ENCODE measurements at places on chromosomes 11 and 22.

- ATAC-seq, result no peak
These were observed 770.6 kb downstream of the FAM181B start for GRCh38 chr11:81963018-81963417.

GRCh38 chr11:88454881-88455280 lies 117.3 kb upstream of the CTSC start:
- ATAC-seq, result no peak

GRCh38 chr11:64990222-64990923 lies 6.4 kb downstream of the BATF2 start:
- ATAC-seq, result no peak

DNA sequence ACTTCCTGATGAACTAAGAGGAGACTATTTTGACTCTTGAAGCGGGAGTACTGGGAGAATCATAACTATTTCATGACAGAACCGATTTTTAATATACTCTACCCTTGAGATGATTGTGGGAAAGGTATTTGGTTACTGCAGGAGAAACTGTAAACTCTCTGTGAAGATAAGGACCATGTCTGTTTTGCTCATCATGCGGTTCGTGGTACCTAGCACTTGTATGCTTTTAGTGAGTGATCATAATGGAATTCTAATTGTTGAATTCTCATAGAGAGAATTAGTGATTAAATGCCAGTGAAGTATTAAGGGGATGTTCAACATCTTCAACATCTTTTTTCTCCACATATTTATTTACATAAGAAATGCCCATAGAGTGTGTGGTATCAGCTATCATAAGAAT lies 11.4 kb downstream of the AASDHPPT start:
- no peak for ATAC-seq

GRCh38 chr11:37184326-37184725 lies 586.3 kb upstream of the RAG2 start:
- no peak for ATAC-seq

GRCh38 chr11:130405428-130405827 lies 23.0 kb downstream of the ADAMTS8 start:
- ATAC-seq, result no peak

DNA sequence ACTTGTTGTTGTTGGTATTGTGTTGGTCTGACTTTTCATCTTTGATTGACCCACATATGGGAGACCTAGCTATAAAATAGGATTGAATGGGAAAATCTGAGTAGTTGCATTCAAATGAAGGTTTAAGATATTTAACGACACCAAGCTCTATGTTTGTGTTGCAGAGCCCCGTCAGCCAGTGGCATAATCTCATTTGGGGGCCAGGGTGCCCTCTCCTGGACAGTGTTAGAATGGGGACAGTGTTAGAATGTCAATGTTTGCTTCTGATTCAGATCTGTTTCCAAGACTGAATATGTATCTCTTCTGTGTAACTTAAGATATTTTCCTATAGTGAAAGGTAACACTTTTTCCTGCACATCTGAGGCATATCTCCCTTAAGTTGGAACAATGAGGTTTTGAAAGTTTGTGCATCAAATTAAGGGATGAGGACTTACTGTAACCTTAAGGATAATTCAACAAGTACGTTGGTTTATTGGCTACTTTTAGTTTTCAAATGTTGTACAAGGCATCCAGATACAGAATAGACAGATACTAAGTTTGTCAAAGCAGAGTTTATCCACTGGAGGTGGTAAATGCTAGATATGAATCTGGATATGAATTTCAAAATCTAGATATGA lies 5.3 kb upstream of the OR52M1 start:
- peak; percentile 56 for ATAC-seq

- no peak for ATAC-seq
These were observed 61.3 kb downstream of the RTL6 start for GRCh38 chr22:44436736-44437135.

GRCh38 chr11:101907815-101908214 lies 7.0 kb upstream of the CEP126 start:
- no peak for ATAC-seq

DNA sequence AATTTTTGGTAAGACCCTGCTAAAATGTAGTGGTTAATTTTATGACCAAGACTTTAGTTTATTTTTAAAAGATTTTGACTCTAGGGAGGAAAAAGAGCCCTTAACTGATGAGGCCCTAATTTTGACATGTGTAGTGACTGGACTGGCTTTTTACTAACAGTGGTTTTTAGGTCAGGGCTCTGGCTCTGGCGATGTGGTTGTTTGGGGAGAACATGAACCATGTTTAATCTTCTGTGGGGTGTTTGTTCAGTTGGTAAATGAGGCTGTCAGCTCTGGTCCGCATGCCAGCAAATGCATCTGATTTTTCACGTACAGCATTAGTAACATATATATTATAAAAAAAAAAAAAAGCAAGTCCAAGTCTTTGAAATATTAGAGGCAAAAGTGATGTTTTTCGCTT lies 104.3 kb downstream of the EXT2 start:
- no peak for ATAC-seq

- no peak for ATAC-seq
These were observed 789 bp downstream of the SPECC1L start for GRCh38 chr22:24271386-24271854.

DNA sequence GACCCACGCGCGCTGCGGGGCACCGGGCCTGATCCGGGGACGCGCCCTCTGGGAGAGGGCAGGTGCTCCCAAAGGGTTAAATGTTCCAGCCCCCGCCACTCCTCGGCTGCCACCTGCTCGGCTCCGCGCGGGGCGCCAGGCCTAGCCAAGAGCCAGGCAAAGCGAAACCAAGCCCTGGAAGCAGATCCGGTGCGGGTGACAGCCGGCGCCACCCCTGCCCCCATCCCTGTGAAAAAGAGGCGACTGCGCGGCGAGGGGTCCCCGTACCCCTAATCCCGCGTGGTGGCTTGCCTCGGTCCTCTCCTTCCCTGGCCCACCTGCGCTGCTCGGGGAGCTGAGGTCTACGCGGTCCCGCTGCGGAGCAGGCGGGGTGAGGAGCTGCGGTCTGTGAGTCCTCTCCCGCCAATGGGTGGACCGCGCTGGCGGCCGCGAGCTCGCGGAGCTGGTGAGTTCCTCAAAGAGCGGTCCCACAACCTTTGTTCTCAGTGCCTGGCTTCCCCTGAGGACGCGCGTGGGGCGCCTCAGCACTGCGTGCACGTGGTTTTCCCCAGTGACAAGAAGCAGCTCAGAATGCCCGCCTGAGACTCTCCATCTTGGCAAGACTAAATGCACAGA lies at the start of gene ME3:
ME3 (minus strand) TSS at position 610 of the 615 bp plus-strand sequence.
- ATAC-seq, result peak; percentile 55

DNA sequence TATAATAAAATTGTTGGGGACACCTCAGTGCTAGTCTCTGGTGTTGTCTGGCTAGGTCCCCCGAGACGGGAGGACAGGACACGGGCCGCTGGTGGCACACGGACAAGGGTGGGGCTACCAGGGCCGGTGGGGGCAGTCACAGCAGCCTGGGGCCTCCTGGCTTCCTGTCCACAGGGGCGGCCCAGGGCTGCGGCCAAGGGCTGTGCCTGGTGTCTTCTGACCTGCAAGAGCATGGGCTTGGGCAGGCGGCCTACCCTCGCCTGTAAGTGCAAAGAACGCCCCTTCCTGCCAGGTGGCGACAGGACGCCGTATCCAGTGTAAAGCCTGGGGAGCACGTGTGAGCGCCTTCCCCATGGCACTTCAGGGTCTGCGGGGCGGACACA lies 3.6 kb downstream of the LRFN4 start:
- ATAC-seq, result no peak

GRCh38 chr22:37241351-37242142 lies 2.5 kb downstream of the RAC2 start:
- no peak for ATAC-seq

GRCh38 chr22:20773793-20774212 lies at the start of gene SERPIND1:
Gene SERPIND1 (plus strand): TSS chr22:20774113. CDS start chr22:20779313, 5,200 bp downstream.
- no peak for ATAC-seq

DNA sequence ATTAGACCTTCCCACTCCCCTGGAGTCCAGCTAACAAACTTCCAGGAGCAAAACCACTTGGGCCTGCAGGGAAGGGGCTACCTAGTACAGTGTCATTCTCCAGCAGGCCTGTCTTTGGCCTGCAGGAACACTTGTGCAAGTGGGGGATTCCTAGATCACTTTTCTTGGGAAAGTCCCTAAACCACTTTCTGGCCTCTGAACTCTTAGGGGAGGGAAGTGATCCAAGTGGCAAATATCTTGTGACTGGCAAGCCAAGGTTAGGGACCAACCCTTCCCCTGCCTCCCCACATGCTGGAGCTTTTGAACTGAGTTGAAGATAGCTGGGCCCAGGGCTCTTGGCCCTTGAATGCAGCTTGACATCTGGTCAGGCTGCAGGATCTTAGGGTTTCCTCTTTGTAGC lies 17.2 kb downstream of the PPFIBP2 start:
- ATAC-seq, result no peak

DNA sequence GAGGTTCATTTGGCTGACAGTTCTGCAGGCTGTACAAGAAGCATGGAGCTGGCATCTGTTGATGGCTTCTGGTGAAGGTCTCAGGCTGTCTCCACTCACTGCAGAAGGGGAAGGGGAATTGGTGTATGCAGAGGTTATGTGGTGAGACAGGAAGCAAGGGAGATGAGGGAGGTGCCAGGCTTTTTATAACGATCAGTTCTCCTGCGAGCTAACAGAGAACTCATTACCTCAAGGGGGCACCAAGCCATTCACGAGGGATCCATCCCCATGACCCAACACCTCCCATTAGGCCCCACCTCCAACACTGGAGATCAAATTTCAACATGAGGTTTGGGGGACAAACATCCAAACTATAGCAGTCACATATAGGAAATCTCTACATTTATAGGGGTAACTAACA lies 38.7 kb upstream of the E2F8 start:
- ATAC-seq, result no peak

- ATAC-seq, result no peak
These were observed 53.0 kb downstream of the BRD1 start for GRCh38 chr22:49774499-49775151.

DNA sequence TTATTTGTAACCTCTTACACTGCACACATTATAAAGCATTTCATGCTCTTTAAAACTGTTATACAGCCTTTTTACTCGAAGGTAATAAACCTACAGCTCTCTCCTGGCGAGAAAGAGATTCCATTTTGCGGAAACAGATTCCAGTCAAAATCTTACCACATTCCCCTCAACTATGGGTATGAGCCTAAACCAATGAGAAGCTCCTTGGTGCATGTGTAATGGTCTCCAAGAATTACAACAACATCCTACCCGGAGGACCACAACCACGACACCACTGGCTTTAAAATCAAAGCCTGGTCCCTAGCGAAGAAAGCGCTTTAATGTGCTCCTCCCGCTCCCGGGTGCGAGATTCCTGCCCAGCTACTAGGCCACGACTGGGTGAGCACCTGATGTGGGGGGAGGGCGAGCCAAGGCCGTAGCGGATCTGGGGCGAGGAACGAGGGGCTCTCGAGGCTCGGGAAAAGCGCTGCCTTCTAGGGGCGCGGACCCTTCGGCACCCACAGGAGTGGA lies 821 bp downstream of the CELF1 start:
- no peak for ATAC-seq

- ATAC-seq, result peak; percentile 83
These were observed at the start of gene CXCR5 for GRCh38 chr11:118883368-118884071. Gene CXCR5 (plus strand): TSS chr11:118883892. CDS start chr11:118883942, 50 bp downstream.

GRCh38 chr22:16586991-16587390 lies 5.6 kb downstream of the CCT8L2 start:
- no peak for ATAC-seq

DNA sequence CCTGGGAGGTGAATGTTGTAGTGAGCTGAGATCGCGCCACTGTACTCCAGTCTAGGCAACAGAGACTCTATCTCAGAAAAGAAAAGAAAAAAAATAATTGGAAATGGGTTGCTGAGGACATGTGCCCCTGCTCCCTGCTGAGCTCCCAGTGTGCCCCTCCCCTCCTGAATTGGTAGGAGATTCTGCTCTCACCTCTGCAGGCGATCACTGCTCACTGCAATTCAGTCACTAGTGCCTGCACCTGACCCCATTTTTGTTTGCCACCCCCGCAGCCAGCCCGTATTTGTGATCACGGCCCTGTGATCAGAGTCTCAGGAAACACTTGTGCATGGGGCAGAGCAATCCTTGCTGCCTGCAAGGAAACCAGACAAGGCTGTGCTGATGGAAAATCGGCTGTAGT lies 16.3 kb upstream of the SEC14L3 start:
- ATAC-seq, result no peak

DNA sequence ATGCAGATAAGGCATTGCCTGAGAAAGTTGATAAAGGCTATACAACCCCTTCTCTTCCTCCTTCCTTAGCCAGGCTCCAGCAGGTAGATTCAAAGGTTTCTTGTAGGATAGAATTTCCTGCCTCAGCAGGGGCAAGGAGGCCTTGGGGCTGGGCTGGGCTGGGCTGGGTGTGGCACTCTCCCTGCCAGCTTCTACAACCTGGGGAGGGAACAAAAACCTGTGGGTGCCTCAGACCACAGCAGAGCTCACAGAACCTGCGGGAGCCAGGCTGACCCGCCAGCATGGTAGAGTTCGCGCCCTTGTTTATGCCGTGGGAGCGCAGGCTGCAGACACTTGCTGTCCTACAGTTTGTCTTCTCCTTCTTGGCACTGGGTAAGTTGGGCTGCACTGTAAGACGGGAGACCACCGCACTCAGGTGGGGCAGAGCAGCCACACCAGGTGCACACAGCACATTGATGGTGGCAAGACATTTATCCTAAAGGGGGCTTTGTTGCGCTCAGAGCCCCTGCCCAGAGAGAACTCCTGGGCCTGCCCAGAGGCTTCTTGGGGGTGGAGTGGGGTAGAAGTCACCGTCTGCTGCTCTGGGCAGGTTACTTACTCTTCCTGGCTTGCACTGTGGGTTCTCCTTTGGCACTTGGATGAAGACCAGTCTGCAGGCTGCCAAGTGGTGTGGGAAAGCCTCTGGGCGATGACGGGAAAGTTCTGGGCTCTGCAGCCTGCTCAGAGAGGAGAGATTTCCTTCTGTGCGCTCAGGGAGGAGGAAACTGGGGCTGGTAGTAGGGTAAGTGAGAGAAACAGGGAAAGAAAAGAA lies at the start of gene MOGAT2:
MOGAT2 (plus strand) TSS at position 231 of the 811 bp plus-strand sequence; CDS start at position 282, 51 bp downstream.
- no peak for ATAC-seq

- ATAC-seq, result no peak
These were observed 717.6 kb upstream of the ANO5 start for GRCh38 chr11:21475276-21475675.

DNA sequence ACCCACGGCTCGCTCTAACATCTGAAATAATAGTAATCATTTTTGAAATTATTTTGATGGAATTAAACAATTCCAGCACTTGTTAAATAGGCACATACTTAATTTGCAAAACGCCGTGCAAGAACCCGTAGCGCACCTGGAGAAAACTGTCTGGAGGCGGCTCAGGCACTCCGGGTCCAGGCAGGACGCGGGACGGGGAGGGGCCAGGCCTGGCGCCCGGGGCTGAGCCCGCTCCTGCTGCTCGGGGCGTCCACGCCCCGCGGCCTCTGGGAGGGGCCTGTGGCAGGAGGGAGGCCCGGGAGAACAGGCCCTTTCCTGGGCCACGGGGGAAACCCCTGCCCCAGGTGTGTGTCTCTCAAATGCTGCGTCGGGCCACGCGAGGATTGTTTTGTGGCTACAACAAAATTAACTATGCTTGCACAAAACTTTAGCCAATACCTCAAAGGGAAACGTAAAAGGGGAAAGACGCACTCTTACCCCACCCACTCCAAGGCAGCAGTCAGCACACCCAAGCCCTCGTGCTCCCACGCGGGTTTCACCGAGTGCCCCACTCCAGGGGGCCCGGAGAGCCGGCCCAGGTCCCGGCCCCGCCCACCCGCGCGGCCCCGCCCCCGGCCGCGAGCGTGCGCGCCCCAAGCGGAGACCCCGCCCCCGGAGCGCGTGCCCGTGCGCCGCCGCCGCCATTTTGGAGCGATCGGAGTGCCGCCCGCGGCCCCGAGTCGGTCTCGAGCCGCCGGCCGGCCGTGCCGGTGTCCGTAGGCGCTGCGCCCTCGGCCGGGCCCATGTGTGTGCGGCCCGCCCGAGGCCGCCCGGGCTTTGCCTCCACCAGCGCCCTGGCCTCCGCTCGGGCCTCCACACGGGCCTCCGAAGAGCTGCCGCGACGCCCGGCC lies at the start of gene PPP6R2:
PPP6R2 (plus strand) TSS at position 677 of the 890 bp plus-strand sequence. CDS start 50,582 bp downstream, outside the sequence.
- ATAC-seq, result peak; percentile 83

GRCh38 chr11:63805844-63806415 lies 7.3 kb upstream of the SPINDOC start:
- ATAC-seq, result no peak

Data from activated CD4-positive, CD25-positive, alpha-beta regulatory T cell treated with anti-CD3 and anti-CD28 coated beads, Interleukin-2, amount 50 U/mL, for 24 hours (primary cell).